Activated CD4-positive, alpha-beta T cell treated with anti-CD3 and anti-CD28 coated beads, Interleukin-10, Interleukin-2, amounts not matched to agents 100 ng/mL and 50 ng/mL, durations not matched to agents 16 hours and 8 hours (primary cell): ENCODE measurements at places on chromosomes 5 and 9.

- DNase-seq = no peak
Observed at GRCh38 chr5:12934722-12935121, 1009.8 kb downstream of the DNAH5 start.

DNA sequence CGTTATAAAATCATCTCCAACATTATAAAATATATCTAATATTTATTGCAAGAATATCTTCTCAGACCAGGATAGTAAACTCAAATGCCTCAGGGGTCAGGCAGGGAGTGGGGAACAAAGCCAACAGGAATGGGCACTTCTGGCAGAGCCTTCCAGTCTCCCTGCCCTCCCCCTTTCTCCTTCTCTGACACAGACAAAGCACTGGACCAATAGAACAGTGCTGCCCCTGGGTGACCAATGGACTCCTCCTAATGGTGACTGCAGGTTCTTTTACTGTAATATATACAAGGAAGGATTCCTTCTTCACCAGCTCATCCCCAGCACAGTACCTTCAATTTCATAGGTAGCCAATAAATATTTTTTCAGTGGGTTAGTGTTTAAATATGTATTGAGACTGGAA lies 31.1 kb upstream of the MAMDC2 start:
- DNase-seq = no peak

- no peak for DNase-seq
Observed at GRCh38 chr9:95188459-95188858, 129.1 kb downstream of the FANCC start.

GRCh38 chr5:57262541-57262940 lies 88.7 kb downstream of the GPBP1 start:
- peak; percentile 18 for DNase-seq

- no peak for DNase-seq
Observed at GRCh38 chr5:150085950-150086715, at the start of gene CSF1R. TSS of gene CSF1R (minus strand) at chr5:150086554. CDS start at chr5:150086427, 127 bp downstream.

GRCh38 chr5:94745786-94746730 lies 127.6 kb downstream of the SLF1 start:
- peak; percentile 23 for DNase-seq

- peak; percentile 70 for DNase-seq
Observed at GRCh38 chr9:120891884-120892747, 15.1 kb upstream of the PHF19 start.

DNA sequence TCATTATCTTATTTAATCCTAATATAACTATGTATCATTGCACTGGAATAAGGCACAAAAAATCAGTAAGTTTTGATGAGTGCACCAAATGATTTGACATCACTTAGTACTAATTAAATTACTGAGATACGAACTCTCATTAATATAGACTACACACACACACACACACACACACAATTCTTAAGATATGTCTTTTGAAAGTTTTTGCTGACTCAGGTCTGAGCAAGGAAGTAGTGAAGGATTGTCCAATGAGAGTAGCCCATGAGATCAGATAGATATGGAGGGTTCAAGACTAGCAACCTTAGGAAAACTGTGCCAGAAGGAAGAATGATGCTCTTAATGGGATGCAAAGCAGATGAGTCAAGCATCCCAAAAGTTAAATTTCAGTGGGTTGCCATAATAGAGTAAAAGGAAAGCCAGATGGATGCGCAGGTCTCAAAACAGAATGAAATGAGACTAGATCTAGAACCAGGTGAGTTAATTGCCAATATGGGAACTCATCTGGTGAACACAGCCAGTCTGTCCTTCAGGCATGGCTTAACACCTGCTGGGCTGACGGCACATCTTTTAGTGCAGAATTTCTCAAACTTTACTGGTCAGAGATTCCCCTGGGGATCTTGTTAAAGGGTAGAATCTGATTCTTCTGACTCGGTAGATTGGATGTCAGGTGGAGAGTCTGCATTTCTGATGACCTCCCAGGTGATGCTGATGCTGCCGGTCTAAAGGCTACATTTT lies 197.0 kb upstream of the NR4A3 start:
- no peak for DNase-seq

DNA sequence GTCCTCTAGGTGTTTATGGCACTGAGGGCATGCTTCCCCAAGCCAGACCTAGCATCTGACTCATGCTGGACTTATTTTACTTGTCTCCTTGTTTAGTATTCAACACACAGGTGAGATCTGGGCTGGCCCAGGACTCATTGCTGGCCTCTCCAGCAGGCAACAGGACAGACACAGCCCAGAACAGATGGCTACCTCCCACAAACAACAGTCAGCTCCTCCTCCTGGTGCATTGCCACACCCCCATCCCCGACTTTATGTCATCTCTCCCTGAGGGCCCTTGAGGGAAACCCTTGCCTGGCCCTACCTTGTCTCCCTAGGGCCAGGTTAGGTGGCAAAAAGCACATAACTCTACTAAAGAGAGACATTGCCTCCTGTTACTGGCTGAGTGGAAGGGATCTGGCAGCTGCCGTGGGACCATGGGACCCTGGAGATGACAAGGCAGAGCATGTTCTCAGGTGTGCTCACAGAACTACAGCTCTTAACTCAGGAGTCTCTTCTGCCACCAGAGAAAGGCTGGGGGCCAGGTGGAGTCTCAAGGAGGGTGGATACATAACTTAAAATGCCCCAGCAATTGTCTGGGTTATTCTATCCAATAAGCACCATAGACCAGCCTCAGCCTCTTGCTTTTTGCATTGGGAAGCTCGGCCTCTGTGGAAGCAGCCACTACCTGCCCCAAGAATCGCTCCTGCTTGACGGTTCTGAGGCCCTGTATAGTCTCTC lies 2.3 kb downstream of the ACSL6 start:
- no peak for DNase-seq

GRCh38 chr5:107630184-107630583 lies 40.6 kb downstream of the EFNA5 start:
- DNase-seq = no peak

GRCh38 chr5:174556756-174557155 lies 167.6 kb upstream of the MSX2 start:
- no peak for DNase-seq

DNA sequence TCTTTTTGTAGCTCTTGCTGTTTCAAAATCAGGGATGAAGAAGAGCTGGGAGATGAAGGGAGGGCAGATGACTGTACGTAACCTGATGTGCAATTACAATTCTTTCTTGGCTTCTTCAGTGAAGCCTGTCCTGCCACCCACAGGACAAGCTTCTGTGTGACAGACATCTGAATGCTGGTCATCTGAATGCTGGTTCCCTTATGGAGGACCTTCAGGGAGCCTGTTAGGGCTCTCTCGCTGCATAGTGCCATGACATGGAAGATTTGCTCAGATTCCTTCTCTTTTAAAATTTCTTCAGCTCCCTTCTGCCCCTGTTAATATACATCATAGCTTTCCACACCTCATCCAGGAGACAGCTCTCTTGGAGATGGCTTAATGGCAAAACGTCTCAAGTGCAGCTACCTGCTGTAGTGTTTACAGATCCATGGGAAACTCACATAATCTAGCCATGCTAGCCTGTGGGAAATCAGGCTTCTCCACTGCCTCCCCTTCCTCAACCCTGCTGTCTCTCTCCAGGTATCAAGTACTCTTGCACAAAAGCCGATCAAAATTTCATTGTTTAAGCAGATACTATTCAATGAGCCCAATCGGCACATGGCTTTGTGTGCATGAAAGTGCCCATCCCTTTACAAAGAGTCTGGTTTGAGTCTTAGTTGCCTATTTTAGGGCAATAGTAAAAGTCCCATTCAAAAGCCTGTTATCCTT lies 134.6 kb downstream of the RAB3C start:
- DNase-seq = no peak

- DNase-seq = no peak
Observed at GRCh38 chr5:160271836-160272235, 40.5 kb downstream of the CCNJL start.

- DNase-seq = no peak
Observed at GRCh38 chr5:178280631-178281030, 48.0 kb upstream of the PHYKPL start.

DNA sequence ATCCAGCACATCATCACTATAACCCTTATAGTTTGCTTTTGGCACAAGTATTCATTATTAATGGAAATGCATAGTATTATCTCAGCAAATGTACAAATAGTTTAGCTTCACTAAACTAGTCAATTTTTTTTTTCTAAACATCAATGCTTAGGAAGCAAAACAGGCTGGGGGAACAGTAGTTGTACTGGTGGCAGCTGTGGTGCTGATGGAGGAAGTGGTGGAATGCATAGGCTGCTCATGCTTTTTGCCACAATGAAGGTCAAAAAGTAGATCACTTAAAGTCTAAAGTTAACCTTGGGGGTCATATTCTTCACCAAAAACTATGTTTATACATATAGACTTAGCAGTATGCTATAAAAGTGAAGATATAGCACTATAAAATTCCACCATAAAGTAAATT lies 36.3 kb upstream of the CDKN2B start:
- DNase-seq = no peak

- no peak for DNase-seq
Observed at GRCh38 chr5:7394889-7395431, 978 bp upstream of the ADCY2 start.

- no peak for DNase-seq
Observed at GRCh38 chr5:62431735-62432620, 19.4 kb downstream of the IPO11 start.

GRCh38 chr5:56918054-56918453 lies 8.7 kb downstream of the SETD9 start:
- no peak for DNase-seq

DNA sequence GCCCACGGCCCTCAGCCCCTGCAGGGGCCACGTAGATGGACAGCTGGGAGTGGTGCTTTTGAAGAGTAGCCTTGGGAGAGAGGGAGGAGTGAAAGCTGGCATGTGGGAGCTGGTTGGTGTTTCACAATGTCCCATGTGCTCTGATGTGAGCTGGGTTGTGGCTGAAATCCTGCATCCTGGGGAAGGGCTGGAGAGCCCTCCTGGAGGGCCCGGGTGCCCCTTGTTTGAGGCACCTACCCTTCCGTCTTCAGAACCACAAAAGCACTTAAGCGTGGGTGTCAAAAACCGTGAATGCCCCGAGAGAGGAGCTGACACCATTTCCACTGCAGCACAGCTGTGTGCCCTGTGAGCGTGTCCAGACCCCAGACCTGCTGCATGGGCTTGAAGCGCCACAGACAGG lies 199.1 kb upstream of the ZNF618 start:
- DNase-seq = no peak

- no peak for DNase-seq
Observed at GRCh38 chr5:126509339-126509738, 85.7 kb downstream of the ALDH7A1 start.

DNA sequence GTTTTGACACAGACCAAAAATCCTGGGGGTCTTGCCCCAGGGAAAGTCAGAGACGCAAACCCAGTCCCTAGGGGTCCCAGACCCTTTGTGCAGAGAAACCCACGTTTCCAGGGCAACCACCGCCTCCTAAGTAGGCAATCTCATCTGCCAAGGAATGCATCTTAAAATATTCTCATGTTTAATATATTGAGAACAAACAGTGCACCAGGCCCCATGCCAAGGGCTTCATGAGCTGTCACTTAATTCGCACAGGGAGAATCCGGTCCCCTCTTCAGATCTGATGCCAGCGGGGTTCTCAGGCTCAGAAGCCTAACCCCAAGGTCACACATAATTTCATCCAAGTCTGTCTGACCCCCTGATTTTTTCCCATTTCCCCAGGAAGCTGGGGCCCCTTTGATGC lies 28.8 kb downstream of the CPLX2 start:
- no peak for DNase-seq

DNA sequence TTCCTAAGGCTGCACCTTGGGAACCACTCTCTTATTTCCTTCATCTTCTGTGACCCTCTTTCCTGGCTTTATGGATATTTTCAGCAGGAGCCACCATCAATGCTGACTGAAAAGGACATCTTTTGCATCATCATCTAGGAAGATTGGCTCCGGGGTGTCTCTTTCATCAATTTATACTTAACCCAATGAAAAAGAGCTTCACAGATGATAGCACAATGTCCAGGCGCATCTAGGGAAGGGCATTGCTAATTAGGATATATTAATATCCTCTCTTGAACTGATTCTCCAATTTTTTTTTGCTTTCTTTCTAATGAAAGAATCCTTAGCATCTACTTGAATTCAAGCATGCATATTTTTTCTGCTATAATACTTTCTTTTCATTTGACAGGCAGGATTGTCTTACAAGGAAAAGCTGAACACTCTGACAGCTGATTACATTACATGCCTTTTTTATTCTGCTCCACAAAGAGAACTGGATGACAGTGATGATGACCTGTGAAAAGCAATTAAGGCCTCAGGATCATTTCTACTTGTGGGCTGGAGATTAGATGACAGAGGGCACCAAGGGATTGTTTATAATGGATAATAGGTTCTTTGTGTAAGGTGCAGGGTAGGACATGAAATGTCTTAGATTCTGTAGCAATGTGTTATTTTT lies 60.2 kb downstream of the PCSK1 start:
- DNase-seq = no peak

DNA sequence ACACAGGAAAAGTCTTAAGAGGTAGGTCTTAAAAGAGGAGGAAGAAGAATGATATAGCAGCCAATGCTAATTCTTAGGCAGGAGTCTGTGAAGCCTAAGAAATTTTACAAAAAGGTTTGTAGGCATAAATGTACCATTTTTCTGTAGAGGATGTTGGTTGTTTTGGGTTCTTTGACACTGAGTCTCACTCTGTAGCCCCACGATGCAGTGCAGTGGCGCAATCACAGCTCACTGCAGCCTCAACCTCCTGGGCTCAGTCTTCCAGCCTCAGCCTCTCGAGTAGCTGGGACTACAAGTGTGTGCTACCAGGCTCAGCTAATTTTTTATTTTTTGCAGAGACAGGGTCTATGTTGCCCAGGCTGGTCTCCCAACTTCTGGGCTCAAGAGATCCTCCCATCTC lies 37.7 kb upstream of the RNF38 start:
- no peak for DNase-seq

DNA sequence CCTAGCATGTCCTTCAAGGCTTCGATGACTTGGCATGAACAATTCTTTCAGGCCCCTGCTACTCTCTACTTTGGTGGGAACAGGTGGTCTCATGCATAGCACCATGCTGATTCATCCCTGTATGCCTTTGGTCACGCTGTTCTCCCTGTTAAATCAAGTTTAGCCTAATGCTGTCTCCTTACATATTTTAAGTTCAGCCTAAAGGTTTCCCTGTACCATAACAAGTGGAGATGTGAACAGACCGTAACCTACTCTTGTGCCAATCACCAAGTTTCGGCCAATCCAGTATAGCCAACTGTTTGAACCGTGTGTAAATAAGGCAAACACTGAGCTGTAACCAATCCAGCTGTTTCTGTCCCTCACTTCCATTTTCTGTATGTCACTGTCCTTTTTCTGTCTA lies 8.0 kb downstream of the GAS1 start:
- DNase-seq = no peak

DNA sequence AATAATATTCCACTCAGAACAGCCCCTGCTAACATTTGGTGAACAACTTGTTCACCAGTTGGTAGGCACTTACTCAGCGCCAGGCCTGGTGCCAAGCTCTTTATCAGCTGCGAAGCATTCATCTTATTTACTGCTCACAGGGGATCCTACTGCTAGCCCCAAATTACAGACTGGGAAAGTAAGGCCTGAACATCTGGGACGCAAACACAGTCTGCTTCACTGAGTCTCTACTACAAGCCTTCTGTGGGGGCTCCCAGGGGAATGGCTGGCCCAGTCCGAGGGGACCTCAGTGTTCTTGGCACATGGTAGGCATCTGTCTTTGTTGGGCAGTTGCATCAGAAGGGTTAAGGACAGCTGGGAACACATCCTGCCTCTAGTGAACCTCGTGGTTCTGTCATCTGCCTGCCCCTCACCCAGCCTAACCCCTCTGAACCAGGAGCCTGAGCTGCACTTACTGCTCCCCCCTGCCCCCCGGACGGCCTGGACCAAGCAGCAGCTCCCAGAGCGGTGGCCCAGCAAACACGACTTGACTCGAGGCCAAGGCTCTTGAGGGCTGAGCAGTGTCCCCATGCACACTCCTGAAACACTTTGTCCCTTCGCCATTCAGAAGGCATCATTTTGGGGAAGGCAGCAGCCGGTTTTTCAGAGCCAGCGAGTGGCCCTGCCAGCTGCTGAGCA lies at the start of gene PHYHD1:
PHYHD1 (plus strand) TSS at position 602 of the 678 bp plus-strand sequence. CDS start 1,342 bp downstream, outside the sequence.
- no peak for DNase-seq
